Fibroblast of gingiva (primary cell): ENCODE measurements at places on chromosomes 6 and 20.

GRCh38 chr6:13004601-13005000 is 288.0 kb downstream of the PHACTR1 start:
- no peak for DNase-seq

- DNase-seq = no peak
Measured at GRCh38 chr6:14079971-14080370, 37.6 kb upstream of the CD83 start.

DNA sequence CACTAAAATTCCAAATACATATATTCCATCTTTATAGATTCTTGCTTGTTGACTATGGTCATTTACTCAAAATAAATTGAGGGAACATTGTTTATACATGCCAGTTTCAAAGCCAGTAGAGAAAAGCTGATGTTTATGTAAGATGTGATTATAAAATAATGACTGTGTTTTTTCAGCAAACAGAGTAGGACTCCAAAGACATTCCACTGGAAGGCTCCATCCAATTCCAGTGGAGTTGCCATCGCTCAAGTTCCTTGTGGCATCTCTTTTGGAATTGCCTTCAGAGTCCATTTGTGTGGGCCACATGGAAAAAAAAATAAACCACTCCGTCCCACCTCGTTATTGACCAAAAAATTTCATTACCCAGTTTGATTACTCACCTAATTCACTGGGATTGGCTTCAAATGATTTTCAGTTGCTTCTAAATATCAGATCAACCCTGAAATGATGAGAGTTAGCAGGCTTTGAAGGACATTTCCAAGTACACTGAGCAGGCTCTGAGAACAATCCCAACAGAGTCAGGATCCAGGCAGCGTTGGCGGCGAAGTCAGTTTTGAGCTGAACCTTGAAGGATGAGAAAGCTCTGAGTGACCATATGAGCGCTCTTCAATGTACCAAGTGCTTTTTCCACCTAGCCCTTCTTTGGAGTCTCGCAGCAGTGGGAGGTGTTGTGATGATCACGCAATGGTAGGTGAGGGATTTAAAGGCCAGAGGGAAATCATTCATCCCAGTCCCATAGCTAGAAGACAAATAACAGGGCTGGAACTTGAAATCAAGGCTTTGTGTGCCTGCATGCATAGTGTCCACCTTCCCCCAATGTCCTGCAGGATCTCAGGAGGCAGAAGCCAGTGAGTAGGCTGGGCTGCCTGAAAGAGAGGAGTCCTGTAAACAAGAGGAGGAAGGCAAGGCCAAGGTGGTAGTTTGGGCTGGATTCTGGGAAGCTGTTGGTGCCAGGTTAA is 281.7 kb downstream of the CDC5L start:
- DNase-seq = no peak

GRCh38 chr6:18380158-18380836 is 6.9 kb upstream of the RNF144B start:
- peak; percentile 34 for DNase-seq

- DNase-seq = no peak
Measured at GRCh38 chr6:5318617-5319272, 57.4 kb downstream of the FARS2 start.

- DNase-seq = no peak
Measured at GRCh38 chr6:102980951-102981350, 1587.4 kb downstream of the GRIK2 start.
